ENCODE measurements at places on chromosomes 12 and 14.

DNA sequence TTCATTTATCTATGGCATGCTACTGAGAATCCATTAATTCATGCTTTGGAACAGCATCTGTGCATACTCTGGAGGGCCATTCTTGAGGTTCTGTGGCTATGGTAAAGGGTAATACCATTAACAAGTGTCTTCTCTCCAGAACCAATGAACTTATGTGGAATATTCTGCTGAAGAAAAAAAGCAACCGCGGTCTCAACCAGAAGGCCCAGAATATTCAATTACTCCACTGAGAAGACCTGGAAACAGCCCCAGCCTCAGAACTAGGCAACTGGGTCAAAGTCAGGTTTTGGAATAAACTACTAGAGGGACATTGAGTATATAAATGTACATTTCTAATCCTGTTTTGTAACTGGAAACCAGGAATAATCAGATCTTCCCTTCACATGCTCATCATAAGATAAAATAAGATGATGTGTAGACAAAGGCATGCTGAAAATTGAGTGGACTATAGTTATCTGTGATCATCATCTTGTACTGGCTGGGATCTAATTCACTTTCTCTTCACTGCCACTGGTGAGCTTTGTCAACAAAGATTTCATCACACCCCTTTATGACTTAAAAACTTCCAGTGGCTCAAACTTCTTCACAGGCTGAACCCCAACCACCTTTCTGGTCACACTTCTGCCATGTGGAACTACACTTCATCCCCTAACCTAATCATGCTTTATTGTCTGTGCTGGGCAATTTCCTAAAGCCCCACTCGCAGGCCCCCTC, 6.0 kb downstream of the SPTB start:
- DNase-seq = no peak

DNA sequence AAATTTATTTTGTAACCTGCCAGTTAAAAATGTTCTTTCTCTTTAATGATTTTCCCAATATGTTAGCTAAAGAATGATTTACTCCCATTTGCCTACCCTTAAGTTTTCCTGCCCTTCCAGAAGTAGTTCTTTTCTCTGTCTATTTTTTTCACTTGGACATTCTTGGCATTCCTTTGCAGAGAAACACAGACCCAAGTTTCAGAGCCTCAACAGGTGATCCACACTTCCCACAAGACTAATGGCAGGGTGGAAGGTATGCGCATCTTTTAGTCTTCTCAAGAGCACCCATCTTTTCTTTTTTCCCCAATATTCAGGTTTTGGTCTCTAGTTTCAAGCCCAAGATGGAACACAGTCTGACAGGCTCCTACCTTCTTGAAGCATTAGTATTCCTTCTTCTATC, 420.7 kb downstream of the ADAMTS20 start:
- no peak for DNase-seq

GRCh38 chr12:59859171-59859510, 263.3 kb downstream of the SLC16A7 start:
- DNase-seq = no peak

GRCh38 chr14:89214221-89214965, 202.6 kb downstream of the FOXN3 start:
- peak; percentile 28 for DNase-seq

GRCh38 chr12:117053050-117053400, 46.2 kb downstream of the TESC start:
- DNase-seq = no peak

DNA sequence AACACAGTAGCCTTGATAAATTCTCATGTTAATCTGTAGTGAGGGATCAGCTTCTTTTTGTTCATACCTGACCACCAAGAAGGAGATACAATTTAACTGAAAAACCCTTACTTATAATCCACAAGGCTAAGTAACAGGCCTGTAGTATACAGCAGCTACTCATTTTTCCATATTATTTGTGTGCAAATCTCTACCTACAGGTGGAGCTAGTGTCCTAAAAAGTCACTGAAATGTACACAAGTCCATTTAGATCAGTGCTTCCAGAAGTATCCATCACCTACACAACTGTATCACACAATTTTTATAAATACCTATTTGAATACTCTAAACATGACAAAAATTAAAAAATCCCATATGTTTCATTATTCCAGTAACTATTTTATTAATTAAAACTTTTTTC, 173.2 kb downstream of the SLC35F4 start:
- DNase-seq = no peak

GRCh38 chr12:46167412-46167811, 101.4 kb downstream of the SLC38A1 start:
- DNase-seq = no peak

GRCh38 chr14:65210118-65210821, 108.0 kb upstream of the MAX start:
- DNase-seq = no peak

GRCh38 chr12:122107261-122107660, 28.7 kb downstream of the MLXIP start:
- DNase-seq = no peak

- DNase-seq = no peak
Observed at GRCh38 chr12:102182635-102183034, 15.0 kb downstream of the PMCH start.

- no peak for DNase-seq
Observed at GRCh38 chr14:106776395-106776983, 1250.1 kb downstream of the TMEM121 start.

GRCh38 chr12:11897923-11898322, 172.8 kb upstream of the BCL2L14 start:
- no peak for DNase-seq

DNA sequence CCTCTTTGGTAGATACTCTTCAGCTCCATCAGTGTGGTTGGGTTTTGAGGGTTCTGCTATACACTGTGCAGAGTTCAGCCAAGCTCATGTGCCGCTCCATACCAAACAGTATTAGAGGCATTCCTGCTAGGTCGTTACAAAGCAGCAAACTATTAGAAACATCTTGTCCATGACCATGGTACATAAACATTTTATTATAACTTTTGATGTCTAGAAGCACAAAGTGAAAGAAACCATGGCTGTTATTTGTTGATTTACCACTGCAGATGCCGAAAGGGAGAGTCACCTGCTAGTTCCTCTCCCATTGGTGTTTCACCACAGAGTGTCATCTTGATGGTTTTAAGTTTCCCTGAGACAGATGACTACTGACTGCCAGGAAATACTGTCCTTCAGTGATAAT, 242.0 kb downstream of the ADAMTS20 start:
- DNase-seq = no peak

DNA sequence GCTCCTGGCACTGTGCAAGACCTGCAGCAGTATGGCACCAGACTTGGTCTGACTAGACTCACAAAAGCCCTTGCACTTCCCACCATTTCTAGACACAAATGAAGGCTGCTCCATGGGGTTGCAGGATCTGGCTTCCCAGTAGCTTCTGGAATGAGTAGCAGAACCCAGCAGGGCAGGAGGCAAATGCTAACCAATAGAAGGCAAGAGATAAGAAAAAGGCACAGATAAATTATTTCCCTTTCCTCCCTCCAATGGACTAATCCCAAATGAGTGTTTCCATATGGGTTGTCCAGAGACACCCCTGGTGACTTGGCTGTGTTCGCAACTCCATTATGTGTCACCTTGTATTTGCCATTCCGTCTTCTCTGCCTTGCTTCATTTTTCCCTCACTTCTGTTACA, 49.7 kb downstream of the KIF21A start:
- DNase-seq = no peak

DNA sequence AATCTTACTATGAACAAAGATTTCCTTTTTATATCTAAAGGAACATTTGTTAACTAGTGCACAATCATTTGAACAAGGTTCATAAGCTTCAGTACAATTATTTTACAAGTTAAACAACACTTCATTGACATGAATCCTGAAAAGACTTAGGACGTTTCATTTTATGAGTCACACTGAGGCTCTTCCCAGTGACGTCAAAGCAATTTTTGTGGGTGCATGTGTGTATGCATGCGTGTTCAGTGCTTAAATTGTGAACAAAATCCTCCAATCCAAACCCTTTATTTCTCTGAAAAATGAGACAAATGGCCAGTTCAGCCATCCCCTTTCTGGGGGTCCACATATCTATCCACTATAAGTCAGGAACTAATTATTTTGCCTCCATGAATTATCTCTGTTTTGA, 2.9 kb downstream of the LMNTD1 start:
- no peak for DNase-seq

GRCh38 chr12:6697584-6698351, 2.8 kb downstream of the PIANP start:
- DNase-seq = no peak

- no peak for DNase-seq
Observed at GRCh38 chr12:45223868-45224267, 8.0 kb downstream of the ANO6 start.

DNA sequence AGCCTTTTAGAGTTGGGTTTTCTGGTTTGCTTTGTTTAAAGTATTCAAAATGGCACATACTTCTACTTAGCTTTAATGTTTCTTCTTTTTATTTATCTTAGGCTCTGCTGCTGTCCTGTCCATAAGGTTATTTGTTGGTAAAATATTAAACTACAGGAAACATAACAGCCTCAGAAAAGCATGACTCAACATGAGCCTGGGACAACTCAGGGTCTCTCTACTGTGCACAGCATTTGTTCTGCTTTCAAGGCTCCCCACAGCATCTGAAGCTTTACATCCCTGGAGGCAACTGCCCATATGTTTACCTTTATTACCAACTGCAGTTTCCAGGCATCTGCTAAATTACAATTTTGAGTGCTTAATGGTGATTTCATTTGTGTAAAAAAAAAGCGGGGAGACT, 954.2 kb upstream of the FBXO33 start:
- DNase-seq = no peak

DNA sequence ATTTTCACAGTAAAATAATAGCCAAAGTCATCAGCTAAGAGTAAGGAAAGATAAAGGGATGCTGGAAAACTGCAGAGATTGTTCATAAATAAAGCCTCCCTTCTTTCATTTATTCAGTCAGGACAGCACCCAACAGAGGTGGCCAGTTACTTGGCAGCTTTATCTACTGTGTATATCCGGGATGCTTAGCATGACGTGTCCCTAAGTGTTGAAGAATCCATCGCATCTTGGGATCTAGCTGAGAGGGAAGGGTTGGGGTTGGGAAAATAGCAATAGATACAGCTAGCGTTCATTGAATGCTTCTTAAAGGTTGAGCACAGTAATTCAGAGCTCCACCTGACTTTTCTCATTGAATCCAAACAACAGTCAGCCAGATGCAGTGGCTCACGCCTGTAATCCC, 5.6 kb upstream of the ERBB3 start:
- no peak for DNase-seq

- no peak for DNase-seq
Observed at GRCh38 chr12:110093631-110094311, 30.4 kb upstream of the IFT81 start.

DNA sequence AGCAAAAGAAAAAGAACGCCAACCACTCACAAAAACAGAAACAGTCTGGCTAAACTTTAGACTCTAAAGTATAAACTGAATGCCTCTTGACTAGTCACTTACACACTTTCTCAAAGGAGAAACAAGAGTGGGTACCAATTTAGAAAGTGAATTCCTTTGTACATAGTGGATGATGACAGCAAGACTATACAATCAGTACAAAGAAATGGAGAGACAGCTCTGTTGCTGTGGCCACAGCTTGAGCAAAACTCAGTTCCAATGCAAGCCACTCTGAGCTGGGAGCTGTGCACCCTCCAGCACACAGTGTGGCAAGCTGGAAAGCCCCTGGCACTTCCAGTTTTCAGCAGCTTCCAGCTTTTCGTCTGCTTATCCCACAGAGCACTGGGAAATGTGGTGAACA, 21.7 kb downstream of the NT5DC3 start:
- DNase-seq = no peak

- DNase-seq = no peak
Observed at GRCh38 chr12:101909646-101910045, 32.3 kb downstream of the DRAM1 start.

GRCh38 chr12:123829561-123829960, 67.5 kb downstream of the DNAH10 start:
- no peak for DNase-seq

- no peak for DNase-seq
Observed at GRCh38 chr12:2974560-2974971, 15.4 kb downstream of the TEAD4 start.

GRCh38 chr14:61608245-61609165, 86.8 kb upstream of the HIF1A start:
- no peak for DNase-seq

GRCh38 chr12:53805067-53805466, 53.3 kb upstream of the CISTR start:
- no peak for DNase-seq

DNA sequence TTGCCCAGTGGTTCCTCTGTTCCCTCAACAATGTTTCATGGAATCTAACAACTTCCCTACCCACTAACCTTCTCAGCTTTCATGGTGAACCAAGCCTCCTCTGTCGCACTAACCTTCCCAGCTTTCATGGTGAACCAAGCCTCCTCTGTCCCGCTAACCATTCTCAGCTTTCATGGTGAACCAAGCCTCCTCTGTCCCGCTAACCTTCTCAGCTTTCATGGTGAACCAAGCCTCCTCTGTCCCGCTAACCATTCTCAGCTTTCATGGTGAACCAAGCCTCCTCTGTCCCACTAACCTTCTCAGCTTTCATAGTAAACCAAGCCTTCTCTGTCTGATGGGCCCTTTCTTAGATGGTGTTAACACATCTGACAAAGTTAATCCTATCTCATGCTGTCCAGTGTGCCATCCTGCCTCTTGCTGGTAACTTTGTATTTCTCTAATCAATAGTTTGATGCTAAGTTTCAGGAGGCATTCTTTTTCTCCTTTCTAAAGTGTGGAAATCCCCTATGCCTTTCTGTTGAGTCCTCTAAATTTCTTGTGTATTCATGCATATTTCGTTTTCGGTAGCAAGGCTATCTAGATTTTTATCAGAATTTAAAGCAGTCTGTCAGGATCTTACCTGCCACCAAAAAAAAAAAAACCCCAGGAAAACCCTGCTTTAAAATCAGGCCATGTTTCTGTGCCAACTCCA, 26.8 kb upstream of the KCNK13 start:
- no peak for DNase-seq

GRCh38 chr12:48350249-48351021, at the start of gene ZNF641:
Gene ZNF641 (minus strand): TSS chr12:48350919. CDS start chr12:48348090, 2,829 bp downstream.
- peak; percentile 83 for DNase-seq

DNA sequence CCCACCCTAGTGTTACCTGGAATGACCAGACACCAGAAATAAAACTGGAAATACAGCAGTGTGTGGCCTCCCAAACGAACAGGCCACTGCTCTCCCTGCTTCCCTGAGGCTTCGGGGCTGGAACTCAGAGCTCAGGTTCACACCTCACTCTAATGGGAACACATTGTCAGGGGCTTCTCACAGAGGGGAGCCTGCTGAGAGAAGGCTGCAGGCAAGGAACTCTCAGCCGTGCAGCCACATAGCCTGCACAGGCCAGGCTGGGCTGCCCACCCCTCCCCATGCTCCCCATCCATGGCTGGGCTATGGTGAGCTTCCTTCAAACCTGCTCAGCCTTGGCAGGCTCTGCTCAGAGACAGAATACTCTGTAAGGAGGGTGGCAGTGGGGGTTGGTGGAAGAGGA, 302.5 kb downstream of the EMP1 start:
- DNase-seq = no peak

GRCh38 chr12:25420116-25420515, 133.0 kb downstream of the LMNTD1 start:
- DNase-seq = no peak

- DNase-seq = no peak
Observed at GRCh38 chr12:32444895-32445294, 45.5 kb downstream of the FGD4 start.
